ENCODE measurements at places on chromosomes 7 and 10. TPM values are rescaled to one million over a fixed set of nuclear protein-coding genes. Genes with fewer than 3 reads are reported as not detected.

NDUFB2 gene
- 85.0 TPM for total RNA-seq

DNA sequence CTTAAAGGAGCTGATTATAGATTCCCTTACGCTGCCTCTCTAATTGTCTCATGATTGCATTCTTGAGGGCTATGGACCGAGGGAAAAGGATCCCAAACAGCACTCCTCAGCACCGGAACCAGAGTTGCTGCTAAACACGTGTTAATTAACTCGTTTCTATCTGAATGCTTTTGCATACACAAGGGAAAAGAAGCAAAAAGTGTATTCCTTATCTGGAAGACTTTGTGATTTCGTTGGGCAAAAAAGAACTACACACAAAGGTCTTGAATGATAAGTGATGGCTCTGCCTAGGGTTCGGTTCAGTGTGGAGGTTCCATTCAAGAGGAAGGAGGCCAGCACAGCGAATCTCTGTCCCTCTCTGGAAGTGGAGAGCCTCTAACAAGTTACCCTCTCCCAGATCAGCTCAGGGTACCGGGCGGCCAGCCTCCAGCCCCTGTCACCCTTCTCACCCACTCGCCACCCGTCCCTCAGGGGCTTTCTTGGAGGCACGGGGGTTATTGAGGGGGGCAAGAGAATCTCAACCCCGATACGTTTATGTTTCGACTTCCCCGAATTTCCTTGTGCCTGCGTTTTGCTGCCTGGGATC lies 515 bp upstream of the SLC4A2 start:
- peak overlapping the region; percentile 100 for H3K27ac ChIP-seq
- H3K4me3 ChIP-seq, result peak overlapping the region; percentile 81
- H3K36me3 ChIP-seq, result no peaks in the 10 kb centered on the region
- DNase-seq, result no peak
- H3K4me1 ChIP-seq, result peaks cover 24% of the 10 kb centered on the region

DNA sequence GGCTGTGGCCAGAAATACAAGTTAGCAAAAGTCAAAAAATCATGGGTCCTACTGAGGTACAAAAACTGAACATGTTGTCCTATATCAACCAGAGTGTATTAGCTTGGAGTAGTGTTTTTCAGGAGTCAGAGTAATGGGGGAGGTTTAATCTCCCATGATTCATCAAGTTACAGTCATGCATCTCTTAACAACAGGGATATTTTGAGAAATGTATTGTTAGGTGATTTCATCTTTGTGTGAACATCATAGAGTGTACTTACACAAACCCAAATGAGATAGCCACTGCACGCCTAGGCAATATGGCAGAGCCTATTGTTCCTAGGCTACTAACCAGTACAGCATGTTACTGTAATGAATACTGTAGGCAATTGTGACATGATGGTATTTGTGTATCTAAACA lies 14.9 kb upstream of the TES start:
- no peaks in the 10 kb centered on the region for H3K4me1 ChIP-seq
- H3K27me3 ChIP-seq, result no peaks in the 10 kb centered on the region
- no peak overlapping the region for H3K4me3 ChIP-seq
- DNase-seq, result no peak
- H3K27ac ChIP-seq, result no peak overlapping the region

DNA sequence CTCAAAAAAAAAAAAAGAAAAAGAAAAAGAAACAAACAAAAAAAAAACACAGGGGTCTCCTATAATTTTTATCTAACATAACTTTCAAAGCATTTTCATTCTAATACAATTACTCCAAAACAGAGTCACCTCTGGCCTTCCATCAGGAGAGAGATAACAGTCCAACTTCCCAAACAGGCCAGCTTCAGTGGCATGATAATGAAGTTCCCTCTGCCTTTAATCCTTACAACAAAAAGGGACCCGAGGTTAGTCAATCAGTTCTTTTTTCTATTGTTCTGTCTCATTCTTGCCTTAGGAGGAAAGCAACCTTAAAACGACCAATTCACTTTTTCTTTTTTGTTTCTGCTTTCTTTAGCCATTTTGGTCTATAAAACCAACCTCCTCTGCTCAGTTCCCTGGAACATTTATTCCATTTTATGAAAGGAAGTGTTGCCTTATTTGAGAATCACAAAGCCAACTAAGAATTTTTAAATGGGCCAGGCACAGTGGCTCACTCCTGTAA lies 16.5 kb upstream of the FXYD4 start:
- H3K36me3 ChIP-seq, result no peaks in the 10 kb centered on the region
- no peaks in the 10 kb centered on the region for H3K4me1 ChIP-seq
- H3K27ac ChIP-seq, result no peak overlapping the region
- no peak overlapping the region for H3K4me3 ChIP-seq
- no peaks in the 10 kb centered on the region for H3K27me3 ChIP-seq

DNA sequence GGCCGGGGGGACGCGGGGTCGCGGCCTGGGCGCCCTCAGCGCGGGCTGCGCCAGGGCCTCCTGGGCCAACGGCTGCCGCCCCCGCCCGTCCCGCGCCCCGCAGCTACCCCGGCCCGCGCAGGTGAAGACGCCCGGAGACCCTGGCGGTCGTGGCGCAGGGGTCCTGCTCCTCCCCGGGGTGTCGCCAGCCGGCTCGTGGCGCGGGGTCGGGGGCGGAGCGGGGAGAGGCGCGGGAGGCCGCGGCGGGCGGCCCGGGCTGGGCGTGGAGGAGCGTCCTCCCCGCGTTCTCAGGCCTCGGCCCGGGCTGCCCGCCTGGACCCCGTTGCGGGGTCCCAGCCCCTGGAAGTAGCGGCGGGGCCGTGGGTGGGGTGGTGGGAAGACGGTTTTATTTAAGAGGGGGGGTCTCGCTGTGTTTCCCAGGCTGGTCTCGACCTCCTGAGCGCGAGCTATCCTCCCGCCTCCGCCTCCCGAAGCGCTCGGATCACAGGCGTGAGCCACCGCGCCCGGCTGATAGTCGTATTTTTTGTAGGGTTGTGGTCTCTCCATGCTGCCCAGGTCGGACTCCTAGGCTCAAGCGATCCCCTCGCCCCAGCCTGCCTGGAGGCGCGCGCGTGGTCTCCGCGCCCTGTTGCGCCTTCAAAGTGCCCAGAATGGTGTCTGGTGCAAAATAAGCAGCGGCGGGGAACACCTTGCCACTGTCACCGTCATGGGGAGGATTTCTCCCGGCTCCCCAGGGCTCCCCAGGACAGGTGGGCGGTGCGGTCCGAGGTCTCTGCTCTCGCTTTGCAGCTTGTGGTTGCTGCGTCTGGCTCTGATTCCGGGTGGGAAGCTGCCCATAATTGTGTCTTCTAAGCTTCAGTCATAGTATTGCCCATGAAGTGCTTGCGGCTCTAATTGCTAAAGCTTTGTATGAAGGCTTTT lies 15.3 kb upstream of the SUN1 start:
- H3K36me3 ChIP-seq, result no peaks in the 10 kb centered on the region
- H3K27me3 ChIP-seq, result no peaks in the 10 kb centered on the region
- H3K4me1 ChIP-seq, result peaks cover 9% of the 10 kb centered on the region
- H3K27ac ChIP-seq, result peak overlapping the region; percentile 99

DNA sequence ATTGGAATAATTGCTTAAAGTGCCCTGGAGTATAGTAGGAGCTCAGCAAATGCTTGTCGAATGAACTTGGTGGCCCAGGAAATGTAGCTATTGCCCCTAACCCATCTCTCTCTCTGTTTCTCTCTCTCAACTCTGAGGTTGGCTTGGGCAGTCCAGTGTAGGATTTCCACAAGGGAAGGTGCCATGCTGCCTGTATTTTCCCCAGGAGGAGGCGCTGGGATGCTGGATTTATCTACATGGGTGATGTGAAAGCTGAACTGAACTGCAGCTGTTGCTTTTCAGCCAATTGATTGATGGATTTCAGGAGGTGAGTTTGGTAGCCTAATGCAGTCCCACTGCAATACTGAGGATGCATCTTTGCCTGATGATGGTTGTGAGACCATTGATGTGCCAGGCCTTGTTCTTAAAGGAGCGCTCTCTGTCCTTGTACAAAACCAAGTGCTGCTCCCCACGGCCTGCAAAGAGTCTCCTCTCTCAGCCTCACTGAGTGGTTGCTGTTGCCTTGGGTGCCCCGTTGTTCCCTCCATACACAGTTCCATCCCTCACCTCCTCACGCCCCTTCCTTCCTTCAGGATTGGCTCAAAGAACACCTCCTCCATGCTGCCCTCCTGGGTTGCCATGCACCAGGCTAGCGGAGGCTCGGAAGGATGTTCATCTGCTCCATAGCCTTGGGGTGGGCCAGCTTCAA lies 200.6 kb downstream of the GLRX3 start:
- H3K4me1 ChIP-seq, result no peaks in the 10 kb centered on the region
- no peak overlapping the region for H3K4me3 ChIP-seq
- H3K27ac ChIP-seq, result no peak overlapping the region
- no peaks in the 10 kb centered on the region for H3K27me3 ChIP-seq
- no peaks in the 10 kb centered on the region for H3K36me3 ChIP-seq
- DNase-seq, result no peak

Measured in breast epithelium (tissue), 4 donors.